ELR (cell line): ENCODE measurements at places on chromosomes 16 and 17.

- DNase-seq = no peak
Measured at GRCh38 chr17:15493693-15494035, 26.2 kb upstream of the CDRT4 start.

GRCh38 chr17:78359997-78360370 lies at the start of gene SOCS3:
SOCS3 (minus strand) TSS chr17:78360077; CDS start chr17:78359095, 982 bp downstream.
- DNase-seq = peak; percentile 99

GRCh38 chr17:17001874-17002520 lies 30.1 kb upstream of the TNFRSF13B start:
- DNase-seq = peak; percentile 81

GRCh38 chr17:50318501-50319285 lies 27.2 kb upstream of the XYLT2 start:
- DNase-seq = no peak

DNA sequence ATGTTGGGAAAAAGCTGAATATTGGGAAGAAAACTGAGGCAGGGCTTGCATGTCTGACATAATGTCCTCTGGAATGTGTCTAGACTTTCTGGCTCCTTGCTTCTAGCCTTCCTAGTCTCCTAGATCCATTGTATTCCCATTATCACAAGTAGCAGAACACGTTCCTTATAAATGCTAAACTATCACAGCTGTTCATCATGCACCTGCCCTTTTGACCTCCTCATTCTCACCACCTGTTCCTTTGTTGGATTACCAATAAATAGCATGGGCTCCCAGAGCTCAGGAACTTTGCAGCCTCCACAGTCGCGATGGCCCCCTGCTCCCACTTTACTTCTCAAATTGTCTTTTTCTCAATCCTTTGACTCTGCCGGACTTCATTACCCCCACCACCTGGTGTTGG lies 49.7 kb downstream of the ACSM1 start:
- DNase-seq = no peak

DNA sequence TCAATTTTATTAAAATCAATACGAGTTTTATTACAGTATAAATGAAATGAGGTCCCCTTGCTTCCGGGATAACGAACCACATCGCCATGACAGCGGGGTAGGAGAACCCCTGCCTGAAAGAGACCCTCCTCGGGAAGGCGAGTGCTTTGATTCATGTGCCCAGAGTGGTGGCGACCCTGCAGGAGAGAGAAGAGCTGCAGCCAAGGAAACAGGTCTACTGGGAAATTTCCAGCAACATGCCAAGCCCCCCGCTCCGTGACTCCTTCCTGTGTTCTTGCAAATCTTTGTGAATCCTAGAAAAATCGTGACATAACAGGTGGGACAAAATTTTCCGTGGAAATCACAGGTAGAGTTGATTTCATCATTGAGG lies 162.5 kb downstream of the WSCD1 start:
- no peak for DNase-seq

- no peak for DNase-seq
Measured at GRCh38 chr16:67676516-67676915, 9.9 kb downstream of the C16orf86 start.

DNA sequence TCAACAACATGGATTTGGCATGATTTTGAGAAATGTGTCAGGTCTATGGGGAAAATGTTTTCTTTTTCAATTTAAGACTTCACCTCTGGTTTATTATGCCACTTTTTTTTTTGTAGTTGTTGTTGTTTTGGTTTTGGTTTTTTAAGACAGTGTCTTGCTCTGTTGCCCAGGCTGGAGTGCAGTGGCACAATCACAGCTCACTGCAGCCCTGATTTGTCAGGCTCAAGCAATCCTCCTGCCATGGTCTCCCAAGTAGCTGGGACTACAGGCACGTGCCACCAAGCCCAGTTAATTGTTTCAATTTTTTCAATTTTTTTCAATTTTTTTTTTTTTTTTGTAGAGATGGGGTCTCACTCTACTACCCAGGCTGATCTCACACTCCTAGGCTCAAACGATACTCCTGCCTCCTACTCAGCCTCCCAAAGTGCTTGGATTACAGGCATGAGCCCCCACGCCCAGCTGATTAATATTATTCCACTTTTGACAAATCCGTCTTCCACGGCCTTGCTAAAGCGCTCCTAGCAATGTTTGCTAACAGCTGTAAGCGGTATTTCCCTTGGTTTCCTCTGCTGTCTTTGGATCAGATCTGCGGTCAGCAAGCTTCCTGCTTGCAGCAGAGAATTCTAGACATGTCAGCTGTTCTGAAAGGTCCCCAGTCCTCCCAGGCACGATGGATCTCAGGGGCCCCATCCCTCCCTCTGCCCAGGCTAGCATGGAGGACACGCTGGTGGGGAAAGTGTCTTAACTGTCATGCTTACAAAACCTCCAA lies 7.0 kb upstream of the MILR1 start:
- peak; percentile 43 for DNase-seq

DNA sequence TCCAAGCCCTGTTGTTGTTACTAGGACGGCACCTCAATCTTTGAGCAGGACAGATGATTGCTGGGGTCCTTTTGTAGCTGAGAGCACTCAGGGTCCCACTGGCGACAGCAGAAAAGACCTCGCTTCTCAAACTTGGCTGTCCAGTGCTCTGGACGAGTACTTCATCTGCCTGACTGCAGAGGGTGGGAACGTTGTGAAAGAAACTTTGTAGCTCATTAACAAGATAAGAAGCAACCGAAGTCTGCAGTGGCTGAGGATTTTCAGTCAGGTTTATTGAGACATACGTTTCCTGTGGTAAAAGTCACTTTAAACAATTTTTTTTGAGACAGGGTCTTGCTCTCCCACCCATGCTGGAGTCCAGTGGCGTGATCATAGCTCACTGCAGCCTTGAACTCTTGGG lies 191.7 kb downstream of the PRKCB start:
- DNase-seq = no peak

- peak; percentile 15 for DNase-seq
Measured at GRCh38 chr17:33038740-33039139, 47.1 kb downstream of the SPACA3 start.

- DNase-seq = no peak
Measured at GRCh38 chr17:69505740-69506139, 91.2 kb downstream of the MAP2K6 start.

GRCh38 chr16:13863075-13863765 lies 56.7 kb upstream of the ERCC4 start:
- DNase-seq = peak; percentile 0

- DNase-seq = no peak
Measured at GRCh38 chr17:13107676-13108235, 89.9 kb upstream of the ELAC2 start.

DNA sequence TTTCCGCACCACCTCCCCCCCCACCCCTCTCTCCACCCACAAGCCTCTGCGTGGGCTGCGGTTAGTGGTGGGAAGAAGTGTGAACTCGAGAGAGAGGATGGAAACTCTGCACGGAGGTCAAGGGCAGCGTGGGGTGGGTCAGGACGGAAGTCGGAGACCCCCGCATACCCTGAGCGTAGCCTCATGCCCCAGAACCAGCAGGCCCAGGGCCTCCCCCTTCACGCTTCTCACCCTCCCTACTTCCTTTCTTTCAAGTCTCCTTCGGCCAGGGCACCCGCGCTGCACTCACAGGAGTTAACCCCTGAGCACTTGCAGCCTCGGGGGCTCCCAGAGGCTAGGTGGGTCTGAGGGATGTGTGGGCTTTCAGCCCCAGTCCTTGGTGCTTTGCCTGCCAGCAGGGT lies 9.2 kb downstream of the TBKBP1 start:
- no peak for DNase-seq

- no peak for DNase-seq
Measured at GRCh38 chr17:77610972-77611521, 347.5 kb upstream of the TNRC6C start.

DNA sequence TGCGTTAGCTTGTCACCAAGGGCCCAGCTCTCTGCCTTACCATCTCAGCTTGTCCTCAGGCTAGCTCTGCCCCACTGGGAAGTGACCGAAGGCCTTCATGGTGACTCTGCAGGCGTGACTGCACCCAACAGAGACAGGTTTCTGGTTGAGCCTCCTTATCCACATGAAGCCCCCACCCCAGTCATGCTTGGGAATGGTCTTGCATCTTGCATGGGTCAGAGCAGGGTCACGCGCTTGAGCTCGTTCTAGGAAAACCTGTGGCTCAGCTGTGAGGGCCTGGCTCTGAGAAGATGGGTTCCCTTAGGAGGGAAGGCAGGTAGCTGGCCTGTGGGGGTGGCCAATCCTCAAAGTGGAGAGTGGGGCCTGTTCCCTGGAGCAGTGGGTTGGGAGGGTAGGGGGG lies 122.8 kb downstream of the BANP start:
- DNase-seq = no peak

GRCh38 chr17:78980624-78980972 lies 875 bp upstream of the LGALS3BP start:
- no peak for DNase-seq

DNA sequence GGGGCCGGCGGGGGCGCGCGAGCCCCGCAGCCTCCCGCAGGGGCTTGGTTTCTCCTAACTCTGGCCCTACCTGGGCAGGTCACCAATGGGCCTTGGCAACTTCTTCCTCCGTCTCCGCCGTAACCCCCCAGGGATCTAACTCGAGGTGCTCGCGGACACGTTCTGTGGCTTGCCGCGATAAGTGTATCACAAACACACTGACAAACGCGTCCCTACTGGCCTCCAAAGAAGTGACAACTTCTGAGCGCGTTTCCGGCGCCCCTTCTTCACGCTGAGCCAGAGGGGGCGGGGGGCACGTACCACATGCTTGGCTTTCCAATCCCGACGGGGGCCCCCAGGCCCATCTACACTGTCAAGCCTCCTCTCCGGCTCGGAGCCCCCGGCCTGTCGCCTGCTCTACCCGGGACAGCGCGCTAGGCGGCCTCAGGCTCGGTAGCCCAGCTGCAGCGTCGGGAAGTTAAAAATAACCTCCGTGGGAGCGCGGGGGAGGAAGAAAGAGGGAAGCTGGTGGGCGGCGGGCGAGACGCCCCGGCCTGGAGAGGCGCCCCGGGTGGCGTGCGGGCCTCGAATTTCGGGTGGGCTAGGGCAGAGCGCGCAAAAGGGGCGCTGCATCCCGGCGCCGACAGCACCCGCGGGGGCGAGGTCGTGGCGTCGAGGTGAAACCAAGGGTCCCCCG lies 725 bp upstream of the SPHK1 start:
- peak; percentile 77 for DNase-seq

GRCh38 chr16:14449334-14449733 lies 180.7 kb downstream of the PARN start:
- no peak for DNase-seq

DNA sequence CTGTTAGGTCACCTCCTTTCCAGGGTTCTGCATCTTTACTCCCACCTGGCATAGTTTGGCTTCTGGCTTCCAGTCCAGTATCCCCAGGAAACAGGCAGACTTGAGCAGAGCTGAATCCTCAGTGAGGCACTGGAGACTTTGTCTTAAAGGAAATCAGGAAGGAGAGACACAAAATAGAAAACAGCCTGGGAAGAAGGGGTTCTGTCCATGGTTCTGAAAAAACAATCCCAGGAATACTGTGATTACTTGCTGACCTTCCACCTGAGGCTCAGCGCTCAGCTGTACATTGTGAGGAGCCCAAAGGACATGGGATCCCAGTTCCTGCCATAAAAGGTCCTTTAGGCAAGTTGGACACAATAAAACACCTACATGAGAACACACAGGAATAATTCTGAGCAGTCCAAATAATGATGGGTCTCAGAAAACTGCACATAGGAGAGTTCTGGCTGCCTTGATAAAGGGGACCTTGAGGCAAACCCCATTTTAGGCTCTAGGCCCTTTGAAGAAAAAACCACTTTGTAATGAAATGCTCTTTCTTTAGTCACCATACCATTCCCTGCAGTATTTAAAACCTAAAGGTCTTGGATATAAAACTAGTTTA lies 81.4 kb upstream of the CRHR1 start:
- peak; percentile 32 for DNase-seq
